ENCODE measurements at places on chromosomes 1 and 21.
A peak's percentile ranks its signal among the peaks of the same experiment; 100 is the strongest.

DNA sequence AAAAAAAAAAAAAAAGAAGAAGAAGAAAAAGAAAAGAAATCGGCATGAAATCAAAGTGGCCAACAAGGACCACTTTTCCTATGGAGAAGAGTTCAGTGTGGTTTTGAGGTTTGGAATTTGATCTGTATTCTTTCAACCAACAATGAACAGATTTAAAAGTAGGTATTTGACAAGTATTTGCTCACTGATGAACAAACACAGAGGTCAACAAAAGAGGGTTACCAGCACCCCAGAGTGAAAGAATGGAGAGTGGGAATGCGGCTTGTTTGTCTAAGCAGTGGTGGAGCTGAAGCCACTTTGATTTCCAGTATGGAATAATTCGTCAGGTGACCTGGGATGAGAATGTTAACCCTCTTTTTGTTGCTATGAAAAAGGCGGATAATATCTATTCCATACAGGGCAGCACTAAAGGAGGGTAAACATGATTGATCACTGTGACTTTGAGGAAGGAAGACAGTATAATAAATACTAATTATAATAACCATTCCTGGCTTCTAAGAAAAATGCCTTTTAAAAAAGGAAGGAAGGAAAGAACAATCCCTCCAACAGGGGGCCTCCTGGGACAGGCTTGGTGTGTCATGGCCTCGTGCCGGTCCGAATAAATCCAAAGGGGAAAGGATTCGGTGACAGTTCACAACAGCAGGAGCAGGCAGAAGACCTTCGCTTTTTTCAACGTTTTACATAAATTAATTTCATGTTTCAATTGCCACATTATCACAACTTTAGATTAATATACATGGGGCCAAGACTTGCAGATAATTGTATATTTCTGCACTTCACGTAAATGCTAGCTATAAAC lies 37.2 kb upstream of the SIM2 start:
- no peak for DNase-seq

- no peak for DNase-seq
These were observed 473.5 kb downstream of the PTPRU start for GRCh38 chr1:29709704-29710280.

- no peak for DNase-seq
These were observed 49.4 kb downstream of the WDR4 start for GRCh38 chr21:42829954-42830353.

- no peak for DNase-seq
These were observed 545.2 kb downstream of the MRPL39 start for GRCh38 chr21:25062061-25062460.

DNA sequence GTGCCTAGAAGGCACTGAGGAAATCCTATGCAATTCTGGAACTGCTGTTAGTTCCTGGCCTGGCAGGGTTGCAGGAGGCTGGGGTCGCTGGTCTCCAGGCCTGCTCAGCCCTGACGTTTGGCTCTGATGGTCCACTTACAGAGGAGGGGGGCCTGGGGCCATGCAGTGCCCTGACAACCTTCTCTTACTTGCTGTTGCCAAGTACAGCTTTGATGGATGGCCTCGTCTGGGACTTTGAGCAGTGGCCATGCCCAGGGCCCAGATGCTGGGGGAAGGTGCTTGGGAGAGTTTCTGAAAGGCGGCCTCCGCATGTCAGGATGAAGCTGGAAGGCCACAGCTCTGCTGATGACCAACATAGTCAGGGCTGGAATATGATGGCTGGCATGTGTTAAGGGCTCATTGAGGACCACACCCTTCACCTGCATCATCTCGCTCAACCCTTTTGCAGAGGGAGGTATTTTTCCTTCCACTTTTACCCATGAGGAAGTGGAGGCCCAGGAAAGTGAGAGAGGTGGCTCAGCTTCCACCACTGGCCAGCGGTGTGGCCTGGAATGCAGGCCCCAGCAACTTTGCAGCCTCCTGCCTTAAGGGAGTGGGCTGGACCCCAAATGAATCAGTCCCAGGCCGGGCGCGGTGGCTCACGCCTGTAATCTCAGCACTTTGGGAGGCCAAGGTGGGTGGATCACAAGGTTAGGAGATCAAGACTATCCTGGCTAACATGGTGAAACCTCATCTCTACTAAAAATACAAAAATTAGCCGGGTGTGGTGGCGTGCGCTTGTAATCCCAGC lies 34.7 kb upstream of the LRRC3 start:
- DNase-seq = no peak

DNA sequence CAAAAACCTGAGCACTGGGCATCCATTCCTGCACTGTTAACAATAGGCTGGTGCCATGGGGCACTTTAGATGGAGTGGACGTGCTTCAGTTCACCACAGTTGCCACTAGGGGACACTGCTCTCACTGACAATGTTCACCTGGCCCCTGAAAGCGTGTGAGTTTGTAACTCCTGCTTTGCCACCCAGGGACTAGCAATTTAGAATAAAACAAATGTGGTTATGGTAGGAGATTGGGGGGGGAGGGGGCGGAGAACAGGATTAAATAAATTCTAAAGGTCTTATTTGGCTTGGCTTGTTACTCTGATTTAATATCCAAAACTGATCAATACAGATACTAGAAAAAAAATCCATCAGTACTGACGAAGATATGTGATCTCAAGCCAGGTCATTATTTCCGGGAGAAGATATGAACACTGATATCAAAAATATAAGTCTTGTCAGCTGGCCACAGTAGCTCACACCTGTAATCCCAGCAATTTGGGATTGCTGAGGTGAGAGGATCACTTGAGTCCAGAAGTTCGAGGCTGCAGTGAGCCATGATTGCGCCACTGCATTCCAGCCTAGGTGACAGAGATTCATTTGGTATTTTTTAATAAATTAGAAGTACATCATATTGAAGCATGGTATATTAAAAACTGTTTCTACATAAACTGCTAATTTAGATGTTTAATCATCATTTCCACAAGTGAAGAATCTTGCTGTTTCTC lies 23.2 kb downstream of the INTS7 start:
- DNase-seq = peak; percentile 46

GRCh38 chr21:30104241-30104640 lies 62.4 kb downstream of the CLDN17 start:
- no peak for DNase-seq

GRCh38 chr1:4726620-4727341 lies 72.4 kb downstream of the AJAP1 start:
- no peak for DNase-seq

DNA sequence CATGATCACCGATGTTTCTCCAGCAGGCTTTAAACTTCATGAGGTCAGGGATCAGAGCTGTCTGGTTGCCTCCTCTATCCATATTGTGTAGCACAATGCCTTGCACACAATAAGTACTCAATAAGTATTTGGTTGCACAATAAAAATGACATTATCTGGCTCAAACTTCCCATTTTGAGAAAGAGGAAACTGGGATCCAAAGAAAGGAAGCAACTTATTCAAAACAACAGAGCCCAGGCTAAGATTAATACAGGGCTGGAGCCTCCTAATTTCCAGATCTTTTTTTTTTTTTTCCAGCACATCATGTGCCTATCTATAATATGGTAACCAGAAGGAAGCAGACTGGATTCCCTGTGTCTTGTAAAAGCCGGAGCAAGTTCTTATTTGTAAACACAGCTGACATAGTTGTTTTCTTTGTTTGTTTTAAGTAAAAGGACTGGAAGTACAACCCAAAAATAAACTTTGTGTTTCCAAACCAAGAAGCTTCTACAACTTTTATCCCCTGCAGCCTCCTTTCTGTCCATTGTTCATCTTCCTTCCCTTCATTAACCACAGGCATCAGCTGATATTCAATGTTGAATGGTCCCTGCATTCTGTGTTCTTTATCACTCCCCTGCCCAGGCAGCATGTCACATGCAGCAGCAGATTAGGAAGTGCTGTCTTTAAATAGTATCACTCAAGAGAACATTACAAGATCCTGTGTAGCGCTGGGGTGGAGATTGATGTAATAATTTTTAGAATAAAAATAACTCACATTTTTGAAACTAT lies 71.2 kb upstream of the HOOK1 start:
- DNase-seq = no peak

DNA sequence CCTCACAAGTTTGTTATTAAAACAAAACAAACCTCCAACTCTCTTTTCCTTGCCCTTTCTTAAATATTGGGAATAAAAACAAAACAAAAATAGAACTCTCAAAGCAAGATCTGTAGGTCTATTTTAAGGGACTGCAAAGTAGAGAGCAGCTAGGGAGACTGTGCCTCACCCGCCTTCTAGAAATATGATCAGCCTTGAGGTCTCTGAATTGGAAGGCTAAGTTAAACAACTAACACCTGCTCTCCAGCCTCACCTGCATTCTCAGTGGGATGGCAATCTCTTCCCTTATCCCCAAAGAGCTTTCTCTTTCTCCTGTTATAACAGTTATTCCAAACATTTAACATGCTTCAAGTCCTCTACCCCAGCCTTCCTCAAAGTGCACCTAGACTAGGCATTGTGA lies 75.5 kb upstream of the TNR start:
- DNase-seq = no peak

DNA sequence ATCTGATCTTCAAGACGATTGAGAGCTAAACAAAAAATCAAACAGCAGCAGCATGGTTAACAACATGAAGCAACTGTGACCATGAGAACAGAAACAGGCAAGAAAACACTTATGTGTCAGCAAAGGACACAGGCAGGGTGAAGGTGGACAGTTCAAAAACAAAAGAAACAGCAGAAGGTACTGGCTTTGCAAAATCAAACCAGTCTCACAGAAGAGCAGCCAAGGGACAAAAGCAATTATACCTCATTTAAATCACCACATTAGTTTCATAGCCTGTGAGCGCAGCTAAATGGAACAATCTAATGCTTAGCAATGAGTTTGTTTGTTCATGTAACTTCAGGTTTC lies 59.1 kb downstream of the CAPN2 start:
- no peak for DNase-seq

- no peak for DNase-seq
These were observed 33.4 kb downstream of the NUCKS1 start for GRCh38 chr1:205716371-205717132.

- DNase-seq = no peak
These were observed 257.2 kb upstream of the AJAP1 start for GRCh38 chr1:4397196-4397595.
